ENCODE measurements at places on chromosomes 2 and 18. TPM values are rescaled to one million over a fixed set of nuclear protein-coding genes. Genes with fewer than 3 reads are reported as not detected.

Gene TM4SF20
- total RNA-seq, result 242 TPM

DNA sequence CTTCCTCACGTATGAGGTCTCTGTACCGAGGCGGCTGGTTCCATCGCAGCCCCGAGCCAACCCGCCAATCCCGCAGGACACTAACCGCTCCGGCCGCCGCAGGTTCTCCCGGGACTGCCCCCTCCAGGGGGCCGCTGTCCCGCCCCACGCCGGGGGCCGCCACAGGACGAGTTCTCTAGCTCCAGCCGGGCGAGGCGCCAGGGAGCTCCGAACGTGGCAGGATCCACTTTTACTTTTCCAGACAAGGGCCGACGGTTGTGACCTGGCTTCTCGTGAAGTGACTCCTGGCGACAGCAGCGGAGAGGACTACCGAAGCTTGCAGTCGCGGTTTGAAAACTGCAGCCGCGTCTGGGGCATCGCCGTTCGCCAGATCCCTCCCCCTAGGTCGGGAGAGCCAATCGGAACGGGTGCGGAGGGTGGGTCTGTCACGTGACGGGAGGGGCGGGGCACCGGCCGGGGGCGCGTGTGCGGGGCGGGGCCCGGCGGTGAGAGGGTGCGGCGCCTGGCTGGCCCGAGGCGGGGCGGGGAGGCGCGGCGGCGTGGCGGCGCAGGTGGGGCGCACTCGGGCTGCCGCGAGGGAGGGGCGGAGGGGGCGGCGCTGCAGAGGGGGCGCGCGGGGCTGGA lies at the start of gene STK17B:
STK17B (minus strand) TSS at position 331 of the 624 bp plus-strand sequence. CDS start 8,195 bp downstream, outside the sequence.
- peak within 1 kb of the TSS; percentile 99 for H3K4me3 ChIP-seq
- no peaks in the 10 kb centered on the region for H3K4me1 ChIP-seq
- no peaks in the 10 kb centered on the region for H3K36me3 ChIP-seq
- peak; percentile 98 for DNase-seq

Gene CTAGE1
- total RNA-seq, result not detected

DNA sequence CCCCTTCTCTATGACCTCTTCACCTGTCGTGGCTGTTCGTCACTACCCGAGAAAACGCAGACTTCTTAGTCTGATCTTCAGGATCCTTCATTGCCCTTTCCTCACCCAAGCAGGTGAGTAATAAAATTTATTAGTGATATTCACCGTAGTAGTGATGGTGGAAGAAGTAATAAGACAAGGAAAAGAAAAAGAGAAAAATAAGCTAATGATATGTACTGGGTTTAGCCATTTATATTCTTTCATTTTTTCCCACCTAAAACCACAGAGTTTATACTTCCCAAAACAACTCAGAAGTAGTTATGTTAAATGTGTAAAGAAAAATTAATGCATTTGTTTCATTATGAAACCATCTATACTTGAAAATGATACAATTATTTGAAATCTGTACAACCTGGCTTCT lies 19.7 kb downstream of the GYPC start:
- no peak overlapping the region for H3K4me3 ChIP-seq
- no peak for DNase-seq
- no peaks in the 10 kb centered on the region for H3K36me3 ChIP-seq
- no peaks in the 10 kb centered on the region for H3K4me1 ChIP-seq

- H3K27me3 ChIP-seq, result no peaks in the 10 kb centered on the region
- no peaks in the 10 kb centered on the region for H3K4me1 ChIP-seq
- H3K36me3 ChIP-seq, result no peaks in the 10 kb centered on the region
- DNase-seq, result no peak
- no peak overlapping the region for H3K27ac ChIP-seq
Measured at GRCh38 chr2:101725515-101726192, 28.1 kb downstream of the MAP4K4 start.

Gene PRKAG3
- total RNA-seq, result not detected

Gene KLHL29
- 1.1 TPM for total RNA-seq

DNA sequence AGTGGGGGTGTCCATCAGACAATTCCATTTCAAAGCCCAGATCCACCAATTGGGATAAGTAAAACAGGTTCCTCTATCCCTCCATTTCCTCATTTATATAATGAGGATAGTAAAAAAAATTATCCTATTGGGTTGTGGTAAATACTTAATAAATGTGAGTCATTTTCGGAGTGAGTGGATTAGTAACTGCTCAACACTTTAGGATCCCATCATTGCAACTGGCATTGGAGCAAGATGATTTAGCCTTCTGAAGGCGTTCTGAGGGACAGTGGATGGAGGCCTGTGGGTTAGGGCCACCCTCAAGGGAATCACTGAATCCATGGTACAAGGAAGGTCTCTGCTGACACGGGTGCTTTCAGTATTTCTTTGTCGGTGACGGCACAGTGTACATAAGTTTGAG lies 108.6 kb upstream of the FZD7 start:
- H3K4me1 ChIP-seq, result no peaks in the 10 kb centered on the region
- no peaks in the 10 kb centered on the region for H3K27me3 ChIP-seq
- H3K27ac ChIP-seq, result no peak overlapping the region
- no peaks in the 10 kb centered on the region for H3K36me3 ChIP-seq

DNA sequence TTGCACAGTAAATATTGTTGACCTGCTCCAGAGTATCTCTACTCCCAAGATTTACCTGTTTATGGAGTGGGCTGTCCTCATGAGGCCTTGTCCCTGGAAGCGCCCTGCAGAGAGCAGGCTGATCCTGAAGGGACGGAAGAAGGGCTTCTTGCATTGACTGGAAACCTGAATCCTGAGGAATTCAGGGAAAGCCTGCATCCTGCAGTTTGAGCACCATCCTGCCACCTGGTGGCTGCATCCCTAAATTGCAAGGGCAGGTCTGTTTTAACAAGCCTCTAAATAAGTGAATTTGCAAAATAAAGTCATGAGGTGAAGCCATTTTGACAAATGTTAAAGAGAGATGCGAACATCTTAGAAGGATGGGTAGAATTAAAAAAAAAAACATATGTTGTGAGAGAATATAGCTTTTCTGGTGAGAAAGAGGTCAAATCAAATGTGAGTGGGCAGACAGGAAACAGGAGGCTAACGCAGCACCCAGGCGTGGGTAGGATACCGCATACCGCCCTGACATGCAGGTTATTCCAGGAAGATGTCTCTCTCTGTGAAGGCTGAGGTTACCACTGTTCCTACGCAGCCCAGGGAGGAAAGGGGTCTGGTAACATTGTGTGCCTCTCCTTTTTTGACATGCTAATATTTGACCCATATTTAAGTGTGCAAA lies 754.9 kb downstream of the RNF144A start:
- H3K4me1 ChIP-seq, result no peaks in the 10 kb centered on the region
- H3K36me3 ChIP-seq, result no peaks in the 10 kb centered on the region
- H3K27ac ChIP-seq, result peak overlapping the region; percentile 42
- DNase-seq, result peak; percentile 83
- no peaks in the 10 kb centered on the region for H3K27me3 ChIP-seq

Gene MAP3K19
- total RNA-seq, result not detected

DNA sequence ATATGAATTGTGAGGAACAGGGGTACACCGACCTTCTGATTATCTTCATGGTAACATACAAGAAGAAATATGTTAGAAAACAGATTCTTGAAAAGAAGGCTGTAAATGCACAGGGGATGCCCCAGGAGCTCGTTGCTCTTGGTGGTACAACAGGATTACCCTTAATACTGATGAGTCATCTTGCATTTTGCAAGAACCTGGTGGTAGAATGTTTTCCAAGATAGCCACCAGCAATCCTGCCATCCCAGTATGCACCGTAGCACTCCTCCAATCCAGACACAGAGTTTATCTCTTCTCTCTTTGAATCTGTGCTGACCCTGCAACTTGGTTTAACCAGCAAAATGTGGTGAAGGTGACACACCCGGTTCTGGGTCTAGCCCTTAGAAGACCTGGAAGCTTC lies 238.3 kb downstream of the EN1 start:
- no peaks in the 10 kb centered on the region for H3K27me3 ChIP-seq
- no peak overlapping the region for H3K4me3 ChIP-seq
- no peaks in the 10 kb centered on the region for H3K36me3 ChIP-seq
- H3K4me1 ChIP-seq, result no peaks in the 10 kb centered on the region

Gene RAPGEF4
- 4.8 TPM for total RNA-seq

Gene VAPA
- total RNA-seq, result 155 TPM

DNA sequence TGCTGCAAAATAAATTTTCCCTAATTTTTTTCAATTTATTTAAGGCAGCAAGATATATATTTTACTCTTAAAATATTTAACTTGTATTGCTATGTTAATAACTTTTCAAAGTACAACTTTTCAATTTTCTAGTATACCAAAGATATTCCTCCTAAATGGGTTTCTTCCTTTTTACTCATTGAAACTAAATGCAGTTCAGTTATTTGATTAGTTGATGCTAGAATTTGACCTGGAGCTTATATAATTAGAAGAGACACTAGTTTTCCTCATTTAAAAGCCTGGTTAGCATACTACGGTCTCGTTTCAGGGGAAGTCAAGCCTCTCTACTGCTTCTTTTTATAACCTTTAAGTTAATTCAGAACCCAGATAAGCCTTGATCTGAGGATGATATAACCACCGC lies at the start of gene ARHGEF33:
ARHGEF33 (plus strand) TSS at position 301 of the 400 bp plus-strand sequence. CDS start 29,573 bp downstream, outside the sequence.
- H3K27ac ChIP-seq, result no peak within 1 kb of the TSS
- no peaks in the 10 kb centered on the region for H3K27me3 ChIP-seq
- H3K36me3 ChIP-seq, result no peaks in the 10 kb centered on the region
- no peak within 1 kb of the TSS for H3K4me3 ChIP-seq

GRCh38 chr2:237734905-237735623 lies 63.5 kb upstream of the RBM44 start:
- no peaks in the 10 kb centered on the region for H3K36me3 ChIP-seq
- no peak for DNase-seq
- no peak overlapping the region for H3K4me3 ChIP-seq
- peak overlapping the region; percentile 77 for H3K27ac ChIP-seq

GRCh38 chr18:2920027-2920426 lies 73.2 kb downstream of the EMILIN2 start:
- no peaks in the 10 kb centered on the region for H3K36me3 ChIP-seq
- DNase-seq, result peak; percentile 40
- H3K4me1 ChIP-seq, result peaks cover 10% of the 10 kb centered on the region
- H3K27me3 ChIP-seq, result no peaks in the 10 kb centered on the region
- no peak overlapping the region for H3K27ac ChIP-seq

DNA sequence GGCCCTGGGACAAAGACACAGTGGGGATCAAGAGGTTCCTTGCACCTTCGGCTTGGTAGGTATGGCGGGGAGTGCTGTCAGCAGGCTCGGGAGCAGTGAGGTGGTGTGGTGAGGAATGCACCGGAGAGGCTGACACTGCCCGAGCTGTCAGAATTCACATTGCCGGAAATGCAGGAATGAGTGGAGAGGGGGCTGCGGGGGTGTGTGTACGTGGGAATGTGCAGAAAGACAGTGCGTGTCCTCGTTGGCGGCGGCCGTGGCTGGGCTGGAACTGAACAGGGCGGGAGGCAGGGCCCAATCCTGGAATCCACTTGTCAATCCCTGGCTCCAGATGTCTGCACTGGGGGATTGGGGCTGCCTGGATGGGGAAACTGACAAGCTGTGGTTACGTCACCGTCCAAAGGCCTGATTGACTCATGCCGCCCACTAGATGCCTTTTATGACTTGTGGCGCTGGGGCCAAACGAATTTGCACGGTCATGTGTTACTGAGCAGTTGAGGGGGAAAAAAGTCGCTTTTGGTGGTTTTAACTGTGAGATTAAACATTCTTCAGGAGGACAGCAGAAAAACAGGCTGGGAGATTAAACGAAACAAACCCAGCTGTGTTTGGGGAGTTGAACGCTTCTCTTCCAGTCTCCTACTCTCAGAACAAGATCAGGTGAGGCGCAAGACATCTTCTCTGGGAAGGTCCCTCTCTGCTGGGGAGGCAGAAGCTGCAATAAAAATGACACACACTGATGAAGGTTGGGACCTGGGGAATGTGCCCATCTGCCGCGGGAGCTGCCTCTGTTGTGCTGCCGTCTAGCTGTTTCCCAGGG lies 189.4 kb upstream of the GLI2 start:
- H3K4me1 ChIP-seq, result no peaks in the 10 kb centered on the region
- peak; percentile 20 for DNase-seq
- peak overlapping the region; percentile 43 for H3K27ac ChIP-seq
- no peaks in the 10 kb centered on the region for H3K27me3 ChIP-seq
- H3K36me3 ChIP-seq, result no peaks in the 10 kb centered on the region
- H3K4me3 ChIP-seq, result no peak overlapping the region

Gene SIX2
- not detected for total RNA-seq

GRCh38 chr18:63783394-63783793 lies 8.2 kb downstream of the SERPINB7 start:
- no peak for DNase-seq
- H3K4me1 ChIP-seq, result no peaks in the 10 kb centered on the region
- H3K4me3 ChIP-seq, result no peak overlapping the region
- H3K36me3 ChIP-seq, result no peaks in the 10 kb centered on the region
- H3K27ac ChIP-seq, result no peak overlapping the region

Gene CCDC74B
- total RNA-seq, result not detected

Gene B3GNT7
- 105 TPM for total RNA-seq

Gene TTN
- total RNA-seq, result 104 TPM

DNA sequence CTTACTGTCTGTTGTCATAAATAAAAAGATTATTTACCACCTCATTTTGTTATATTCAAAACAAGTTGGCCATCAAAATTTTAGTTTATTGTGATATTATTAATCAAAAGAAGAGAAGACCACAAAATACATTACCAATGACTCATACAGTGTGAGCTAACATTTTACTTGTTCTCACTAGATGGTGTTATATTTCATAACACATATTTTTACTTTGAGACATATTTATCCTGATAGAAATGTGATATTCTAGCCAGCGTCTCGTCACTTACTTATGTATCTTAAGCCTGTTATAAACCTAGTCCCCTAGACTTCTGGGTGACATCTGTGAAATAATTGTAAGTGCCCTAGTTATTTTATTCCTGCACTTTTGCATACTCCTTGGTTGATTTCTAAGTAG lies 263.2 kb downstream of the CDH7 start:
- H3K27ac ChIP-seq, result no peak overlapping the region
- no peaks in the 10 kb centered on the region for H3K27me3 ChIP-seq
- no peak overlapping the region for H3K4me3 ChIP-seq

GRCh38 chr2:69686813-69687212 lies 43.3 kb upstream of the AAK1 start:
- H3K27ac ChIP-seq, result no peak overlapping the region
- H3K36me3 ChIP-seq, result no peaks in the 10 kb centered on the region
- DNase-seq, result no peak
- H3K4me3 ChIP-seq, result no peak overlapping the region

DNA sequence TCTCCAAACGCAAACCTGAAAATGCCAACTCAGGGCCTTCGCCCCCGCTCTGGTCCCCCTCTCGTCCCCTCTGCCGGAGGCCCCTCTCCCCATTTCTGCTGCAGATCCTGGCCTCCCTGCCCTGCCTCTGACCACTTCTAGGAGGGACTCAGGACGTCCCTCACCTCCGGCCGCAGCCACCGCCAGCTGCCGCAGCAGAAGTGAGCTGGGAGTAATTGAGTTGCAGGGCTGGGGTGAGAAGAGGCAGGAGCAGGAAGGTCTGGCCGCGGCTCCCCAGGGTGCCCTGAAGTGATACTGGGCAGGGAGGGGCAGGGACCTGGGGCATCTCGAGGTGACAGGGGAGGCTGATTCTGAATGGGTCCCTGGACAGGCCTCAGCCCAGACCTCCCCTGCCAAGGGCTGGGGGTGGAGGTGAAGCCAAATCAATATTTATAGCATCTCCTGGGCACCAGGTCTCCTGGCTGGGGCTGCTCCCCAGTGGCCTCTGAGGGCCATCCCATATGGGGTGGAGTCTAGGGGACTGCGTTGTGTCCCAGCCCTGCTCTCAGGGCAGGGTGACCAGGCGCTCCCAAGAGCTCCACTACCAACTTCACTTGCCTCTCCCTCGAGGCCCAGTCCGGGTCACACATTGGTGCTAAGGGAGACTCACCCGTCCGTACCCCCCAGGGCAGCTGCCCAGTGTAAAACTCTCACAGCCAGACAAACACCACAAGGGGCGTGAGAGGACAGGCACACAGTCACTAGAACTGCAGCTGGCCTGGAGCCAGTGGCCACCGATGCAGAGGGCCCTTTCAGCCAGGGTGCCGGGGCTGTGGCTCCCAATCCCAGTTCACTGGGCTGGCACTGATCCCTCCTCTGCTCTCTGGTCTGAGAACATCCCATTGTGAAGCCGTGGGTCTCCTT lies 33.0 kb downstream of the KCNIP3 start:
- H3K27me3 ChIP-seq, result no peaks in the 10 kb centered on the region
- no peak overlapping the region for H3K27ac ChIP-seq
